ENCODE measurements at places on chromosomes 5 and 9.

GRCh38 chr9:5562806-5563416 lies 52.6 kb downstream of the PDCD1LG2 start:
- H3K36me3 ChIP-seq, result no peaks in the 10 kb centered on the region
- peak overlapping the region; percentile 35 for H3K27ac ChIP-seq
- no peak overlapping the region for H3K4me3 ChIP-seq
- no peaks in the 10 kb centered on the region for H3K27me3 ChIP-seq
- DNase-seq, result no peak

DNA sequence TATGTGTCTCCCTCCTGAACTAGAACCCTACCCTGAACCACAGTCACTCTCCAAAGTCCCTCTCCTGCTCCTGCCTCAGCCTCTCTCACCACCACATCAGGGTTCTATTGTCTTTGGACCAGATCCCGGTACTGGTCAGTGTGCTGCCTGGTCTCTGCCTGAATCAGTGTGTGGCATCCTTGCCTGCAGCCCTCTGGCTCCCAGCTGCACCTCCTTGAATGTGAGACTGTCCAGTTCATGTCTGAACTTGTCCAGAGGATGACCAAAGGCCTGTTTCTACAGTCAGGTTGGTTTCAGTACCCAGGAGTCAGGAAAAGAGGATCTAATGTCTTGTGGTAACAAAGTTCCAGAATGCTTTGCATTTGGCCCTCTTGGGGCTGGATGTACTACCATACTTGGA lies 76.8 kb upstream of the RANBP3L start:
- H3K27ac ChIP-seq, result no peak overlapping the region
- DNase-seq, result no peak
- peaks cover 1% of the 10 kb centered on the region for H3K36me3 ChIP-seq
- H3K4me1 ChIP-seq, result no peaks in the 10 kb centered on the region

DNA sequence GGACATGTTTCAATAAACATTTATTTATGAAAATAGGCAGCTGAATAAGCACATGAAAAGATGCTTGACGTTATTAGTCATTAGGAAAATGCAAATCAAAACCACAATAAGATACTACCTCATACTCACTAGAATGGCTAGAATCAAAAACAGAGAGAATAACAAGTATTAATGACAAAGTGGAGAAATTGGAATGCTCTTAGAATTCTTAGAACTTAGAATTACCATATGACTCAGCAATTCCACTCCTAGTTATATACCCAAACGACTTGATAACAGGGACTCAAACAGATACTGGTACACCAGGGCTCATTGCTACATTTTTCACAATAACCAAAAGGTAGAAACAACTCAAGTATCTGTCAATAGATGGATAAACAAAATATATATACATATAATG lies 15.1 kb upstream of the TRIM36 start:
- H3K27me3 ChIP-seq, result peaks cover 43% of the 10 kb centered on the region
- peaks cover 8% of the 10 kb centered on the region for H3K4me1 ChIP-seq
- no peak overlapping the region for H3K4me3 ChIP-seq
- no peak for DNase-seq
- no peak overlapping the region for H3K27ac ChIP-seq
- H3K36me3 ChIP-seq, result peaks cover 1% of the 10 kb centered on the region

DNA sequence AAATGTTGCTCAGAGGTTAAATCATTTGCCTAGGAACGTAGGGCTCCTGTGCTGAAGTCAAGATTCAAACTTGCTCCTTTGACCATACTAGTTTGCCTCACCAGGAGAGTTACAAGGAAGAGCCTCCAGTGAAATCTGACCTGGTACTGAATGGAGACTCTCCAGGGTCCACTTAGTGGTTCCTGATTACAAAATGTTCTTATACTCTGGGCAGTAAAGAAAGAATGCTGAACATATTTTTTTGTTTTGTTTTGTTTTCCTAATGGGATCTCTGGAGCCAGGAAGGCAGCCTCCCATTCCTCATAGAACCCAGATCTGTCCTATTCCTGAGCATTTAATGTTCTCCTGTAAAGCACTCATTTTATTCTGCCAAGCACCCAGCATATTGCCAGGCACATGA lies 256.5 kb upstream of the CLINT1 start:
- no peak overlapping the region for H3K4me3 ChIP-seq
- H3K36me3 ChIP-seq, result peaks cover 2% of the 10 kb centered on the region
- peaks cover 65% of the 10 kb centered on the region for H3K27me3 ChIP-seq
- no peak for DNase-seq

DNA sequence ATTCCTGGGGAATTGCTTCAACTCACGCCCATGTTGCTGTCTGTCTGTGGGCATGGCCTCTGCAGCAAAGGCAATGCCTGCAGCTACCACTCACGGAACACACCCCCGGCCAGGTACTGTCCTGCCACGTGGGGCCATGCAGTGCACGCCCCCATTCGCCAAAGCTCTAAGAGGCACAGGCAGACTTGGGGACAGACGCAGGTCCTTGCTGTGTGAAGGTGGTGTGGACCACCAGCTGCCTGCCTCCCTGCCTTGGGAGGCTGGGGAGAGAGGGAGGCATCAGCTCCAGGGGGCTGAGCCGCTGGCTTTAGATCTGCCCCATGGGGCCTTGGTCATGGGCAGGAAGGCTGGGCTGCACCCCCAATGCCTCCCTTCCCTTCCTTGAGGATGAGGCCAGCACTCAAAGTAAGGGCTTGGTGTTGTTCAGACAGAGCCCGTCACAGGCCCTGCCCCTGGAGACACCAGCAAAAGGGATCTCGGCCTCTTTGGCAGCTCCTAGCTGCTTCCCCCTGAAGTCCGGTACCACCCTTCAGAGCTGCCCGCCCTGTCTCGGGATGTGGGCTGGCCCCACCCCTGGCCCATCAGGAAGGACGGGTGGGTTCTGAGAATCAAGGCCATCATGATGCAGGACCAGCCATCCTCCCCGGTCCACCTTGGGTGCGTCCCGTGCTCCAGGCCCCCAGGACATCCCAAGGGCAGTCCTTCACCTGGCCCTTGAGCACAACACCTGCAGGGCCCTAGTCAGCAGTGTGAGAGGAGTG lies 2.3 kb downstream of the GRIN1 start:
- no peaks in the 10 kb centered on the region for H3K4me1 ChIP-seq
- H3K36me3 ChIP-seq, result peaks cover 16% of the 10 kb centered on the region
- no peak overlapping the region for H3K4me3 ChIP-seq
- peaks cover 65% of the 10 kb centered on the region for H3K27me3 ChIP-seq

DNA sequence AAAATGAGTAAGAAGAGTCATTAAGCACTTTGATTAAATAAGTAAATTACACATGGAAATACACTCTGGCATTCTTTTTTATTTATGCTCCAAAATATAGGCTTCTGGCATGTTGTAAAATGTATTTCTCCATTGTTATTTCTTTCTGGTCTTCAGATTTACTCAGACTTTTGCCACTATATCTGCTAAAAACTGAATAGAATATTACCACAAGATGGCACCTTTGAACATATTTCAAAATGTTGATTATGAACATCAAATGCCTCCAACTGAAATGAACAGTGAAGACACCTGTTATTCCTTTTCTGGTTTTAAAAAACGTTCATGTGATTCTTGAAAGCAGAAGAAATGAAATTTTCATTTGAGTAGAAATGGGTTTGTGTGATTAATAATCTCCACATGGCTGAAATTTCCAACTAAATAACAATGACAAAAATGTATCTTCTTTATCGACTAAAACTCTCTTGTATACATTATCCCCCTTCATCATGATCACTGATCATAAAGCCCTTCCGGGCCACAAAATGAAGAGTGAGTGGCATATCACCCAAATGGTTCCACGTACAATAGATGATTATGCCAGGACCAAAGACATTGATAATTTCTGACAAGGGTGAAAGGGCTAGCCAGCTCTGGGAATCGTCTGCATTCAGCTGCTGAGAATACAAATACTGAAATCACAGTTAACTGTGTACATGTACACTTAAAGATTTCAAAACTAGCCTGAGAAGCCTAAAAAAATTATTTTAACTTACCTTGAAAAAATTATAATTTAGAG lies 23.8 kb downstream of the TYRP1 start:
- no peak for DNase-seq
- H3K27me3 ChIP-seq, result no peaks in the 10 kb centered on the region
- H3K4me1 ChIP-seq, result no peaks in the 10 kb centered on the region
- no peaks in the 10 kb centered on the region for H3K36me3 ChIP-seq
- no peak overlapping the region for H3K4me3 ChIP-seq

GRCh38 chr9:123395276-123395688 lies 39.3 kb downstream of the CRB2 start:
- DNase-seq, result no peak
- no peak overlapping the region for H3K27ac ChIP-seq
- H3K27me3 ChIP-seq, result no peaks in the 10 kb centered on the region
- no peak overlapping the region for H3K4me3 ChIP-seq

- H3K27me3 ChIP-seq, result peaks cover 39% of the 10 kb centered on the region
- H3K36me3 ChIP-seq, result no peaks in the 10 kb centered on the region
- no peak overlapping the region for H3K27ac ChIP-seq
- no peak overlapping the region for H3K4me3 ChIP-seq
Observed at GRCh38 chr5:55855509-55855908, 4.4 kb downstream of the IL31RA start.

DNA sequence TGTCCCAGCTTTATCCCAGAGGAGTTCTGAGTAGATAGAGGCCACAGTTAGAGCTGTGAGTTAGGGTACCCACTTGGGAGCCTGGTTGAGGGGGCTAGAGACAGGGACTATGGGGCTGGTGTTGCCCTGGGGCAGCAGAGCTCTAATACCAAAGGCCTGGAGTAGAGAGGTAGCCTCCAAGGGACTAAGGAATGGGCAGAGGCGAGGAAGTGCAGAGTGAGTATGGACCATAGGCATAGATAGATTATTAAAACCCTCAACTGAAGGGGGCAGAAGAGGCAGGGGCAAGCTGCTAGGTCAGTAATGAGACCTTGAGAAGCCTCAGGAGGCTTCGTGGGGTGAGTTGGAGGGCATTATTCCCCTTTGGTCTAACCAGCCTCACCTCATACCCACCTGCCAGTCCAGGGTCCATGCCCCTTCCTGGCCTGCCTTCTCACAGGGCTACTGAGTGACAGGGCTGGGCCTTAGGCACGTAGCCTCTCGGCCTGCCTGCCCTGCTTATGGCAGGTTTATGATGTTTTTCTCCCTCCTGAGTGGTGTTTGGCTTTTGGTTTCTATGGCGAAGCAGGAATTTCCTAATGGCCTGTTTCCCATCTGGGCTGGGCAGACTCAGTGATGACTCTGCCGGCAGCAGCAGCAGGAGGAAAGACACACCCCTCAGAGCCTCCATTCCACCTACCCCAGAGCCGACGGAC lies 8.0 kb downstream of the PDLIM4 start:
- DNase-seq, result no peak
- H3K27me3 ChIP-seq, result no peaks in the 10 kb centered on the region
- H3K4me3 ChIP-seq, result no peak overlapping the region
- no peaks in the 10 kb centered on the region for H3K36me3 ChIP-seq
- H3K4me1 ChIP-seq, result no peaks in the 10 kb centered on the region

DNA sequence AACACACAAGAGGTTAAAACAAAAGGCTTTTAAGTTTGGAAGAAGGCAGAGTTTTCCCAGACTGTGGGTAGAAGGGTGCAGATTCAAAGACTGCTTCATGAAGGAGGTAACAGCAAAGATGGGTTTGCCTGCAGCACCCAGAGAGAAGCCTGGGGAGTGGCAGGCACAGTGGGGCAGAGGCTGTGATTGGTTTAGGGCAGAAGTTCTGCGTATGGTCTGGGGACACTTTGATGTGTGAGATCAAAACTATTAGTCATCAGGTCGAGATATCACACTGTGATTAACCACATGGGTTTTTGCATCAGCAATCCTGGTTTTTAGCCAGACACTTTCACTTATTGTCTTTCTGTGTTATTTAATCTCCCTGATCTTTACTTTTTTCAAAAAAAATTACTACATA lies 188.8 kb upstream of the GLRA1 start:
- peak; percentile 57 for DNase-seq
- no peak overlapping the region for H3K27ac ChIP-seq
- no peaks in the 10 kb centered on the region for H3K36me3 ChIP-seq
- peaks cover 6% of the 10 kb centered on the region for H3K4me1 ChIP-seq
- peaks cover 5% of the 10 kb centered on the region for H3K27me3 ChIP-seq

DNA sequence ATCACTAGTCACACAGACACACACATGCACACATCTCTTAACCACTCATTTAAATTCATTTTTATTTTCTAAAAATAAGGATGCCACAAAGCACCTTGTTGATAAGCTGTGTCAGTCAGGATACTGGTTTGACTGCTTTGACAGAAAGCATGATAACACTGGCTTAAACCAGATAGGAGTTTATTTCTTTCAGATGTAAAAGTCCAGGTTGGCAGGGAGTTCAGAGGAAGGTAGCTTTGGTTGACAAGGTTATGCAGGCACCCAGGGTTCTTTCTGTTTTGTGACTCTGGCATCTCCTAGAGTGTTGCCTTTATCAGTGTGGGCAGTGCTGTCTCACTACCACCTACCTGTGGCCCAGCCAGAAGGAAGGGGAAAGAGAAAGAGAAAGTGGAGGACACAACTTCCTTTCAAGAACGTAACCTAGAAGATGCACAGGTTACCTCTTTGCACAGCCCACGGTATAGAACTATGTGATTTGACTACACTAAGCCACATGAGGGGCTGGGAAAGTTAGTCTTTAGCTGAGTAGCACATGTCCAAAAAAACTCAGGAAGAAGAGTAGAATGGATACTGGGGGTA lies 334.7 kb downstream of the OSTF1 start:
- no peaks in the 10 kb centered on the region for H3K4me1 ChIP-seq
- H3K4me3 ChIP-seq, result no peak overlapping the region
- H3K27me3 ChIP-seq, result no peaks in the 10 kb centered on the region

DNA sequence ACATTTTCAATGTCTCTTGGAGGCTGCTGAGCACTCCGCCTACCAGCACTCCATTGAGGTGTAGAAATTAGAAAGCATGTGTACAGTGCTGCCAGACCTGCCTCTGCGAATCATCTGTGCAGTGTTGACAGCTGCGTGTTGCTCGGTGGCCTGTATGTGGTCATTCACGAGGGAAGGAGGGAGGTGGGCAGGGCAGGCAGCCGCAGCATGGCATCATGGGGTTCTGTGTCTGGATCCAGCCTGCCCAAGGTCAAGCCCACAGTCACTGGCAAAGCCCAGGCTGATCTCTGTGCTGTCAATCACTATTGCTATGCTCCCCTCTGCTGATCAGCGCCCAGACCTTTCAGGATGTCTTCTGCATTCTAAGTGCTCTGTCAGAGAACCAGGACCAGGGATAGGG lies 8.0 kb upstream of the PDZD2 start:
- no peaks in the 10 kb centered on the region for H3K4me1 ChIP-seq
- no peak for DNase-seq
- no peaks in the 10 kb centered on the region for H3K36me3 ChIP-seq
- H3K27ac ChIP-seq, result no peak overlapping the region
- H3K27me3 ChIP-seq, result peaks cover 38% of the 10 kb centered on the region
- no peak overlapping the region for H3K4me3 ChIP-seq

DNA sequence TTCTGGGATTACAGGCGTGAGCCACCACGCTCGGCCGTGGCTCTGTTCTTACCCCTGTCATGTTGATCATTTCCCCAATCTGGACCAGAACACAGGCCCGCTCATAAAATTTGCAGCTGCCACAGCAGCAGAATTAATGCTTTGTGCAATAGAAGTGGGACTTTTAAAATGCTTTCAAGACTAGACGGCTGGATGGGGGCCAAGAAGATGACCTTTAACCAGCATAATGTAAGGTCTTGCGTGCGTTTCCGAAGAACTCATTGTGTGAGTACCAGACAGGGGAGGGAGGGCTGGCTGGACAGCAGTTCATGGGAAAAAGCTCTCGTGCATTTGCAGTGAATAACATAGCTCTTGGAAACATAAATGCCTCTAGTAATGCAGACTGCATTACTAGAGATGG lies 3.5 kb upstream of the WDR38 start:
- peaks cover 18% of the 10 kb centered on the region for H3K4me1 ChIP-seq
- peaks cover 9% of the 10 kb centered on the region for H3K27me3 ChIP-seq
- H3K4me3 ChIP-seq, result no peak overlapping the region
- peaks cover 4% of the 10 kb centered on the region for H3K36me3 ChIP-seq
- no peak for DNase-seq

All from central memory CD8-positive, alpha-beta T cell (primary cell).